Right cardiac atrium (tissue), 5 donors: ENCODE measurements at places on chromosomes 16 and 17. TPM values are rescaled to one million over a fixed set of nuclear protein-coding genes. Genes with fewer than 3 reads are reported as not detected.

The XYLT1 gene
- total RNA-seq: 8.5 TPM

The OR1F1 gene
- total RNA-seq: not detected

The CDH8 gene
- total RNA-seq: not detected

The ACSM3 gene
- 21.4 TPM for total RNA-seq

The ANKRD40CL gene
- not detected for total RNA-seq

DNA sequence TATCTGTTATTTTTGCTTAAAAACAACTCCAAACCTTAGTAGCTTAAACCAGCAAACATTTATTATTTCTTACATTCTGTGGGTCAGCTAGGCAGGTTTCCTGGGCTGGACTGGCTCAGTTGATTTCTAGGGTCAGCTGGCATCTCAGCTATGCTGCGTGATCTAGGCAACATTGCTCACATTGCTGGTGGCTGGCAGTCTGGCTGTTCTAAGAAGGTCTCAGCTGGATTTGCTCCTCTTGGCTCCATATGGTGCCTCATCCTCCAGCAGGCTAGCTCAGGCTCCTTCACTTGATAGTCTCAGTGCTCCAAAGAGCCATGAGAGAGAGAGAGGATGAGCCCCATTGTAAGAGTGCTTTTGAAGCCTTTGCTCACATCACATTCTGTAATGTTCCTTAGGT lies 470.6 kb upstream of the CDH5 start:
- no peak for DNase-seq

DNA sequence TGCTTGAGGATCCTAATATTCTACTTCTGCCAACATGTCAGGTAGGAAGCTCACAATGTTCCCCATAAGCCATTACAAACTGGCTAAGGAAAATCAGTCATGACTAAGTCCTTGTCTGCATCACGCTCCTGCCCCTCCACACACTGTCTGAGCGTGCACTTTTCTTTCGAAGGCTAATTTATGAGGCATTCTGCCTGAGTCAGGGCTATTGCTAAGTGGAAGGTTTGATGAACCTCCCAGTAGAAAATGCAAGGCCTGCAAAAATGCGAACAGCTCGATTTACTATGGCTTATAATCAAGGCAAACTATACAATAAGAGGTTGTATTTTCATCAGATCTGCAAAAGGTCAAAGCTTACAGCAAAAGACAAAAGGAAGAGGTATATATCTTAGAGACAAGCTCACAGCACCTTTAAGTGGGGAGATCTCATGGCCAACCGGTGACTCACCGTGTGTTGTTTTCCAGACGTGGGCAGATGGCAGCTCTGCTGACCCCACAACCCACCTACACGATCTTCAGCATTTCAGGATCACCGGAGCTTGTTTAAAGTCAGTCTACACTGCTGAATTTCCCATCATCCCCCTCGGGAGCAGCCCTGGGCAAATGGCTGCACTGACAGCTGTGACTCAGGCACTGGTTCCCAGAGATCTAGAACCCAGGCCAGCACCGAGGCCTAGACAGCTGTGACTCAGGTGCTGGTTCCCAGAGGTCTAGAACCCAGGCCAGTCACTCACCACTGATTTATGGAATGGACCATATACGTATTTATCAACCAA lies 26.1 kb downstream of the MEAK7 start:
- no peak for DNase-seq

GRCh38 chr16:57825298-57826044 lies 23.2 kb upstream of the KIFC3 start:
- no peak for DNase-seq

DNA sequence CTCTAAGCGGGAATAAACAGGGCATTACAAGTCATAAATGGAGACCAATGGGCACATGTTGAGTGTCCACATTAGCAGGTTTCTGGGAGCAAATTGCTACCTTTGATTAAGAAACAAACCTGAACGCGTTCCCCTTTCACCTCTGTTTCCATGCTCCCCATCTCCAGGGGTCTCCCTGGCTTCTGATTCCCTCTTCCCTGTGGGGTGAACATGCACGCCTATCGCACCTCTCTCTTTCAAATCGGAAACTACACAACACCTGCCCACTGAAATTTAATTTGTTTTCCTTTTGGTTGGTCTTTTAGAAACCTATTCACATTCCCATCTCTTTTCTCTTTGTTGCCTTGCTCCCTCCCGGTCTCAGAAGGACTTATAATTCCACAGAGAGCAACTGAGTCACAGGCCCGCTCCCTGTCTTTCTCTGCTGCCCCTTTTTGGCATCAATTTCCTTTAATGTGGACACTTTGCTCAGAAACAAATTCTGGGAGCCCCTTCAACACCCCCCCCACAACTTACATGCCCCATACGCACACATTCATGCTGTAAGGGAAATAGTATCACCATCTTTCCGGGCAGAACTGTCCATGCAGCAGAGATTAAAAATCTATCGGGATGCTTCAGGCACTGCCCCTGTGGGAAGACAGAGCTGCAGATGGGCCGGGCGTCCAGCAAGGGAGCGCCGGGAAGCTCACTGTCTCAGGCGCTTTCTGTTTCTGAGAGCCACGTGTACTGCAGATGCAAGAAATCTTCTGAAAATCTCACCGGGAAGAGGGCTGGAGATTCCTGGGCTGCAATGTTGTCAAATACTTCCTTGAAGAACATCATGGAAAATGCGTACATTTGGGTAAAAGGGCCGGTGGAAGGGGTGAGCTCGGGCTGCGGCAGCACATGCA lies 7.2 kb upstream of the FOXF1 start:
- no peak for DNase-seq

DNA sequence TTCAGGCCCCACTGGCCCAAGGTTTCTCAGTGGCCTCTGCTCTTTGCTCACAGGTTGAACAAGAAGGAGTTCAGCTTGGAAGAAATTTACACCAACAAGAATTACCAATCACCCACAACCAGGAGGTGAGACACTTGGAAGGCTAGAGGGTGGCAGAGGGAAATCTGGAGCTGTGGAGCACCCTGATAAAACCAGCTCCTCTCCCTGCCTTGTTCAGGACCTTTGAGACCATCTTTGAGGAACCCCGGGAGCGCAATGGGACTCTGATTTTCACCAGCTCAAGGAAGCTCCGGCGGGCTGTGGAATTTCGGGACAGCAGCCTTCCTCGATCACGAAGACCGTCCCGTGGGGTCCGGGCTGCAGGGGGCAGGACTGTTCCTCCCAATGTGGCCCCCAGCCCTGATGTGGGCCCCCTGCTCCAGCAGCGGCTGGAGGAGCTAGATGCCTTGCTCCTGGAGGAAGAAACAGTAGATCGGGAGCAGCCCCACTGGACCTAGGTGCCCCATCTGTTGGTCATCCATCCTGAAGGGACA lies 2.4 kb upstream of the FBRS start:
- peak; percentile 60 for DNase-seq

DNA sequence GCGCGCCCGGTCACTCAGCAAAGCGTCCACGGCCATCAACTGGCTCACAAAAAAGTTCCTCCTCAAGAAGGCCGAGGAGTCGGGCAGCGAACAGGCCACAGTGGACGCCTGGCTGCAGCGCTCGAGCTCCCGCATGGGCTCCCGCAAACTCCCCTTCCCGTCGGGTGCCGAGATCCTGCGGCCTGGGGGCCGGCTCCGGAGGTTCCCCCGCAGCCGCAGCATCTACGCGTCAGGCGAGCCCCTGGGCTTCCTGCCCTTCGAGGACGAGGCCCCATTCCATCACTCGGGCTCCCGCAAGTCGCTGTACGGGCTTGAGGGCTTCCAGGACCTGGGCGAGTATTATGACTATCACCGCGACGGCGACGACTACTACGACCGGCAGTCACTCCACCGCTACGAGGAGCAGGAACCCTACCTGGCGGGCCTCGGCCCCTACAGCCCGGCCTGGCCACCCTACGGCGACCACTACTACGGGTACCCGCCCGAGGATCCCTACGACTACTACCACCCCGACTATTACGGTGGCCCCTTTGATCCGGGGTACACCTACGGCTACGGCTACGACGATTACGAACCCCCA lies 10.7 kb downstream of the MYO15A start:
- DNase-seq: no peak

GRCh38 chr16:85673529-85674417 lies 15.0 kb downstream of the GINS2 start:
- DNase-seq: peak; percentile 67

GRCh38 chr17:43755389-43755875 lies 3.2 kb downstream of the SOST start:
- peak; percentile 73 for DNase-seq

DNA sequence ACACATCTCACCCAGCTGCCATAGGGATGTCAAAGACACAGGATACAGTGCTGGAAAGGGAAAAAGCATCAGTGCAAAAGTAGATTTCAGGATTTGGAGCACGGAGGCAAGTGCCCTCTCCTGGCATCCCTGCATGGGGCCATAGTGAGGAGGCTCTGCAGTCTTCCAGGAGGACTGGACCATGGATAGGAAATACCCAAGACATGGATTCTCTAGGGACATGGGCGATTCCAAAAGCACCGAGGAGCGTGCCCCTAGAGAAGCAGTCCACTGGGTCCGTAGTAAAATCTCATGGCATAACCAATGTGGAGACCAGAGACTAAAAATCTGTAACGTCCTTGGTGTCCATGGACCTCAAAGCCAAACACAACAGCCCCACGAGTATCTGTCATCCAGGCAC lies 818.2 kb downstream of the KCNJ18 start:
- DNase-seq: no peak
